ENCODE measurements at places on chromosomes 4 and X.

- no peak for DNase-seq
Measured at GRCh38 chrX:20320461-20321159, 53.9 kb upstream of the RPS6KA3 start.

DNA sequence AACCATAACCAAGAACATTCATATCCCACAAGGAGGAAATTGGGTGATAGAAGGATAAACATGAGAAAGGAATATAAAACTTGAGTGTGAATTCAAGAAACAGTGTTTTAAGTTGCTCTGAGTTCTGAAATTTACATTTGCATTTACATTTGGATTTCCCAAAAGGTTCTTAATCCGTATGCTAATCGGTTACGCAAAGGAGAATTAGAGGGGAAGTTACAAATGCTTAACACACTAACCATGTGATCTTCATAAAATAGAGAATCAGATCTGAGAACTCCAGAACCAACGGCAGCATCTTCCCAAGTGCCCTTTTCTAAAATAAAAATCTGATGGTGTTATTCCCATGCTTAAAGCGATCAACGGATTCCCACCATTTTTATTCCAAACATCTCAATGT lies 48.0 kb downstream of the PROM1 start:
- DNase-seq, result no peak

GRCh38 chrX:37658343-37659030 lies 27.1 kb upstream of the XK start:
- no peak for DNase-seq

GRCh38 chrX:55450259-55450658 lies 1.7 kb upstream of the MAGEH1 start:
- no peak for DNase-seq

DNA sequence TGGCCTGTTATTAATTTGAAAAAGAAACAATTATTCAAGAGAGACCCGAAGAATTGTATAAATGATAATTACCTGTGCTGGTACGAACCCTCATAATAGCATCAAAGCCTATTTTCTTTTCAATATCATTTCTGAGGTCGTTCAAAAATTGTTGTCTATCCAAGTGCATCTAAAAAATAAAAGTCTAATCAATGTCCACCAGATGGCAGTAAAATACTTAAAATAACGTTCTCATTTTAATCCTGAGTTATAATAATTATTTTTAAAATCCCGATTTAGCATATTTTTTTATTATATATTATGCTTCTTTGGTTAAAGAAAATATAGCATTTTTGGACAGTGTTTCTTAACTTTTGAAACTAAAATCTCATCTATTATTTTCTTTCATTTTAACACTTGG lies 55.7 kb downstream of the METTL14 start:
- no peak for DNase-seq

DNA sequence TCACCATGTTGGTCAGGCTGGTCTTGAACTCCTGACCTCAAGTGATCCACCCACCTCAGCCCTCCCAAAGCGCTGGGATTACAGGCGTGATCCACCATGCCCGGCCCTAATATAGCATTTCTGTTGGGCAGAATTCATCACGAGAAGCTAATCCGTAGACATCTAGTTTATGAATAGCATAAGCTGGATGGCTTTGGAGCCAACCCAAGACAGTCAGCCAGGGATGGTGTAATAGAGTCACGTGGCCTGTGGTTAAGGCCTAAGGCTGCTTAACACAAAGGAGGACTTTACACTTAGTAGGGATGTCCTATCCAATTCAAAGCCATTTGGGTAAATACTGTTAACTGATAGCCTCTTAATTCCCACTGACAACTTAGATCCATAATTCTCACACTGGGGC lies 173.6 kb downstream of the RAP1GDS1 start:
- no peak for DNase-seq

DNA sequence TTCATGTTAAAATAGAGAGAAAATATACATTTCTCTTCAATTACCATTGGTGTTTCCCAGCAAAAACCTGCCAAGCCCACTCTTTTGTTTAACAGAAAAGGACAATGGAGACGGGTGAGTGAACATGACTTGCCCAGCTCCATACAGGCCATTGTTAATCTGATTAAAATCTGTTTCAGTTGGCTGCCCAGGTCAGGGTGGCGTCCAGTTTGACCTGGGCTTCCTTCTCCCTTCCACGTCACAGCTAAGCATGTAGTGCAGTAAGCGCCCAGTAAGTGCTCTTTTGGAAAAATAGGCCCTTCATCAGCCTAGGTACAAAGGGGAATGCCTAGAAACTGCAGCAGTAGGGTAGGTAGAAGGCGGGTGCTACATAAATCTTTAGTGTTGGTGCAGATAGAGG lies 1.5 kb upstream of the PORCN start:
- DNase-seq, result no peak

DNA sequence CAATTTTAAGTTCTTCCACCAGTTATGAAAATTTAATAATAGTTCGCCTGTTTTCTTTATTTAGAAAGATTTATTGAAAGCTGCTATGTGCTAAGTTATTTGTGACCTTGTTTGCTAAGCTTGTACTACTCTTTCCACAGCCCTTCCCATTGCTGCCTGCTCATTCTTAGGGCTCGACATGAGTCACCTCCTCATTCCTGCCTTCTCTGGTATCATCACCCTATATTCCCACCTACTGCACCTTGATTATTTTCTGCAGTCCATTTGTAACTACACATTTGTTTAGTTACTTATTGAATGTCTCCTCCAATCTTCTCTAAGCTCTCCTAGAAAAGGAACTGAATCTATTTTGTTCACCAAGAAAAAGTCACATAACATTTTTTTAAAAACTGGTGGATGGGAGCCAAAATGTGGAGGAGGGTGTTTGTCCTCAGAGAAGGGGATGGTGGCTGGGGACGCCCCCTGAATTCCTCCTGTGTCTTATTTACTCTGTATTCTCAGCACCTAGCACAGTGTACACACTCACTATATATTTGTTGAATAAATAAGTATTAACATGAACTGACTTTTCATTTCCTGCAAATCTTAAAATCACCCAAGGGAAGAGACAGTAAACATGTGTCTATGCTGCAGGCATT lies 3.7 kb upstream of the RAB9A start:
- no peak for DNase-seq

- no peak for DNase-seq
Measured at GRCh38 chr4:94458682-94459081, 6.9 kb downstream of the PDLIM5 start.

DNA sequence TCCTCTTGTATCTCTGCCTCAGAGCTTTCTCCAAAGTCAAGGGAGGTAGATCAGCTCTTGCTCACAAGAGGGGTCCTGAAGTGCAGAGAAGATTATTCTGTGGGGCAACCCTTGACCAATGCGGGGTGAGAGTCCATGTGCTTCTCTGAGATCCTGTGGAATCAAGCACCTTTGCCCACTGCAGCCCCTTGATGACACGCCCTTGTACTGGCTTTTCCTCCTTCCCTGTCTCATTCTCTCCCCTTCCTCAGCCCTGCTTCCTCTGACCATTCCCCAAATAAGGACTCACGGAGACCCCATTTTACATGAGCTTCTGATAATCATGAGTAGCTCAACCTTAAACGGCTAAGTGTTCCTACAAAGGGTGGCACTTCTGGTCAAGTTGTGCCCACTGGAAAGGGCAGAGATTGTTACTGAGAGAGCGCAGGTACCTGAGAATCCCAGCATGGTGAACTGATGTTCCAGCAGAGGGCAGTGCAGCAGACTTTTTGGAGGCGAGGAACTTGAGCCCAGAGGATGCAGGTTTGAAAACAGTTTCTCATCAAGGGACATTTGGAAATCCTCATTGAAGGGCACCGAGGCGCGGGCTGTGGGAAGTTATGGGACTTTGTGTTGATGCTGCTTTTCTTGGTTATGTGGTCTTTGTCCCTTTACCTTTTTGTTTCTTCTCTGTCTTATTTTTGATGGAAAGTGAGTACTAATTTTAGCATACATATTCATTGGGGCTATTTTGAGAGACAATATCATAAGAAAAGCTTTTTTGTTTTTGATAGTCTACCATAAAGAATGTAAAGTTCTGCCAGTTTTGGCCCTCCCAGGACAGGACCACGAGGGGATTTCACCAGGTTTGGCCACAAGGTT lies 201.3 kb downstream of the RBM46 start:
- no peak for DNase-seq

- DNase-seq, result no peak
Measured at GRCh38 chrX:41394293-41394692, 52.9 kb upstream of the NYX start.

- DNase-seq, result no peak
Measured at GRCh38 chr4:102836596-102836995, 9.2 kb upstream of the UBE2D3 start.

DNA sequence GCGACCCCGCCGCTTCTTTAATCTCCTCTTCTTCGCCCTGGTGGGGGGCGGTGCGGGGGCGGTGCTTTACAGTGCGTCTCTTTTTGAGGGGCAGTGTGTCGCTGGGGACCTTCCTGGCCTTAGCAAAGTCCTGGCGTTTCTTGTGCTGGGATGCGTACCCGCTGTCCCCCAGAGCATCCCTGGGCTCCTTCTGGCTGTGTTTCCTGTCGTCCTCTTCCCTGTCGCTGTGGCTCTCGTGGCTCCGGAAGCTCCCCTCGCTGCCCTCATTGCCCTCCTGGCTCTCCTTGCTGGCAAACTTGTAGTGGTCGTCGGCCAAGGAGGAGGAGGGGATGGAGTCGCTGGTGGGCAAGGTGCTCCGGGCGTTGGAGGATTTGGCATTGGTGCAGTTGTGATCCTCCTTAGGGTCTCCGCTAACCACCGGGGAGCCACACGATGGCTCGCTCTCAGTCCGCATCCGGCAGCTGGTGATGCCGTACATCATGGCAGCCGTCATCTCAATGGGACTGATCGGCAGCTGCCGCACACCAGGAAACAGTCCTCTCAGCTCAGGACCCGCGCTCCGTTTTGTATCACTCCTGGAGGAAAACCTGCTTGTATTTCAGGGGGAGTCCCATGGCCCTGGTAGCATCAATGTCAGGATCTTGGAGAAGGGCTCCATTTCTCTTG lies 30.4 kb upstream of the TMSB15A start:
- no peak for DNase-seq

DNA sequence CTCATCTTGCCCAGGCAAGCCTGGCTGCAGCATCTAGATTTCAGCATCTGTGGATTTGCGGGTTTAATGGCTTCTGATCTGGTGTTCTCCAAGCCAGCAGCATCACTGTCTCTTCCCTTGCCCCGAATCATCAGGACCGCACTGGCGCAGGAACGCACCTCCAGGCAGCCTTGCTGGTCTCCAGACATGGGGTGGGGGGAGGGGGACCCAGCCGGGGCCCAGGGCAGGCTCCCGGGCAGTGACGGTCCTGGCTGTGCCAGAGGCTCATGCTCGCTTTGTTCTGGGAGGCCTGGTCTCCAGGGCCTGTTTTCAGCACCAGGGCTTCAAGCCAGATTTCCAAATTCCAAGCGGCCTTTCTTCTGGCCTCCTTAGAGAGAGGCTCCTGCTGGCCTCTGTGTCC lies 4.9 kb downstream of the CFAP99 start:
- no peak for DNase-seq

DNA sequence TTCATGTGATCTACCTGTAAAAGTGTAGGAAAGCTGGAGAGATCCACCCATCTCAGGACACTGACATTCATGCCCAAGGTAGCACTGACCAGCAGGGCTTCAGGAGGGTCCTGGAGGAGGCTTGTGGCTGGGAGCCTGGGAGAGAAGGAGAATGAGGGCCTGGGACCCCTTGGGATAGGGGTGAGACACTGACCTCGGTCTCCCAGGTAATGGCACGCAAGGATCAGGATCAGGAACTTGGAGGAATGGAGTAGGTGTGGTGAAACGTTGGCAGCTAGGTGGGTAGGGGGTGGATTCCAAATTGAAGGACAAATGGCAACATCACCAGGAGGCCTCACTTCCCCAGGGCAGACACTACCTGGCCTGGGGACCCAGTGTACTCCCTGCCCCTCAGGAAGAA lies 12.4 kb upstream of the RGS12 start:
- DNase-seq, result no peak

Data from fibroblast of skin of left biceps (primary cell).